ENCODE measurements at places on chromosomes 7 and 10.

GRCh38 chr7:28236560-28236959, 56.0 kb upstream of the JAZF1 start:
- no peak for DNase-seq

DNA sequence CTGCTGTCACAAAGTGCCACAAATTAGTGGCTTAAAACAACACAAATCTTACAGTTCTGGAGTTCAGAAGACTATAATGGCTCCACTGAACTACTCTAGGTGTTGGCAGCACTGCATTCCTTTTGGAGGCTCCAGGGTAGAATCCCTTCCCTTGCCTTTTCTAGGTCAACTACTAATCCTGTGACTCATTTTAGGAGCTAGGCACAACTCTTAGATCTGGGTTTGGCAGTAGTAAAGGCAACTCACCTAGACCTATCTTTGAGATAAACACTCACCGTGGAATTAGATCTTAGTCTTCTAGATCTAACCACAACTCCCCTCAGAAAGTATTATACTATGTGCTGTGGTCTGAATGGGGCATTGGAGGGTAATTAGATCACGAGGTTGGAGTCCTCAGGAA, 60.4 kb downstream of the ANKIB1 start:
- DNase-seq, result no peak

GRCh38 chr7:15015545-15016314, 113.2 kb upstream of the DGKB start:
- no peak for DNase-seq

DNA sequence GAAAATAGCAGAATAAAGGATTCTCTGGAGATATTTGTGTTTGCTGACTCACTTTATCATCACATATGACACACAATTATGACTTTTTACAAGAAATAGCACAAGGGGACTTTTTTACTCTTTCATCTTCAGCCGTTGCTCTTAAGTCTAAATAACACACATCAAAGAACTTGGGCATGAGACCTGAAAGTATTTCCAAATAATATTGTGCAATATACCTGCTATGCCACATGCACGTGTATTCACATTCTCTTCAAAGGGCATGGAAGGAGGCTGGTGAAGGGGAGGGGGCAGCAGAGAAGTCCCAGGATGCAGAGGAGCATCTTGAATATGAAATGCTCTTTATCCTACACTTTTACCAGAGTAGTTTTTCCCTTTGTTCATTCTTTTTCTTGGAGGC, 4.1 kb upstream of the ADARB2 start:
- no peak for DNase-seq

GRCh38 chr7:72187179-72187578, 225.0 kb downstream of the CALN1 start:
- DNase-seq, result no peak

GRCh38 chr7:101816595-101817470, 593 bp upstream of the CUX1 start:
- no peak for DNase-seq

DNA sequence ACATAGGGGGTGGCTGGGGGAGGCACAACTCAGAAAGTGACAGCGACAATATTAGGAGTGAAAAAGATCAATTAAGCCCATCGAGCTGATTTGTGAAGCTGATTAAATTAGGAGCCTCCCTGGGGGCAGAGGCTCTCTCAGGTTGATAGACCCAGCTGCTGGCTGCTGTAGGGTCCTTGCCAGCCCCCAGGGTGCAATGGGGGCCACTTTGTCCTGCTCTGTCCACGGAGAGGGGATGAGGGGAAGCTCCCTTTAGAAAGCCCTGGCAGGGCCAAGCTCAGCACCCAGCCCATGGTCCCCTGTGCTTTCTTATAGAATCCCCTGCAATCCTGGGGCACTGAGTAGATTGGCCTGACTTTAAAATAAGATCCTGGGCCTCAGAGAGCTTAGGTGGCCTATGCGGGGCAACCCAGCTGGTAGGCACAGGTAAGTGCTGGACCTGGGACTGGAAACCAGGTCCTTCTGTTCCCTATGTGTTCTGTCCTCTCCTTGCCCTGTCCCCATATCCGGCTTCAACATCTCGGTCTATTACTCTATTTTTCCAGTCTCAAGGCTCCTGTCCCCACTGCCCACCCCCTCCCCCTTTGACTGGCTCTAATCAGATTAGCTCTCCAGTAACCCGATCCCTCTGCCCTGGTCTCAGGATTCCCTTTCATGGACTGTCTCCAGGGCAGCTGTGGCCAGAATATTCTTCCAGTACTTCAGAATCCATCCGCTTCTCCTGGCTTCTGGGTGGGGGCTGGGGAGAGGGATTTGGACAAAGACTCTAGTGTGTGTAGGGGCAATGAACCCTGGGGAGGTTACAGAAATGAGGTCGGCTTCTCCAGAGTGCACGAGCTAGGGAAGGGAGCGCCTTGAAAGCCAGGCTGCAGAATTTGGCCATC, 259.6 kb downstream of the RPS24 start:
- no peak for DNase-seq

GRCh38 chr7:157916946-157917640, 580.3 kb downstream of the DNAJB6 start:
- DNase-seq, result no peak

GRCh38 chr10:13816195-13816925, 229.6 kb downstream of the PRPF18 start:
- no peak for DNase-seq

DNA sequence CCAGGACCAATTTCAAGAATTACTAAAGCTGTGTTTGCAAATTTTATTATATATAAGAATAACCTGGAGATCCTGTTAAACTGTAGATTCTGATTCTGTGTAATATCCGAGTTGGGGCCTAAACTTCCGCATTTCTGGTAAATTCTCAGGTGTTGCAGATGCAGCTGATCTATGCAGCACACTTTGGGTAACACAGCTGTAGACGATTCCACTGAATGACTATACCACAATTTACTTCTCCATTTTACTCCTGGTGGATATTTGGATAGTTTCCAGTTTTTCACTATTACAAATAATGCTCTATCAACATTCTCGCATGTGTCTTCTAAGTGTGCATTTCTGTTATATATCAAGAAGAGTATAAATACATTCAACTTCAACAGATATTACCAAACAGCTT, 7.5 kb downstream of the GDI2 start:
- DNase-seq, result no peak

GRCh38 chr7:99312316-99313203, 13.1 kb upstream of the ARPC1A start:
- no peak for DNase-seq

DNA sequence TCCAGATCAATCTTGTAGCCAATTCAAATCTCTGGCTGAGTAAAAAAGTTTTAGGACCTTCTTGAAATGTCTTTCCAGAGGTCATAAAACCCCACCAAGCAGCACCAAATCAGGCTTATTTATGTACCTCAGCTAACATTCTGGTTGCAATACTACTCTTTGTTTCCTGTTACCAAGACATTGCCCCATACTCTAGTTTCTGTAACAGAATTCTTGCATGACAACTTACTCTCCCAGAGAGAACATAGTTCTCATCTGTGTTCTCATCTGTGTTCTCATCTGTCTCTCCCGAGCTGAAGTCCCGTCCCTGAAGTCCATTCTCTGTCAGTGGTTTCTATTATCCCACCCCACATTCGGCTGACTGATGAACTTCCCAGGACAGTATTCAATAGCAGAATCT, 1285.1 kb downstream of the XPNPEP1 start:
- no peak for DNase-seq

DNA sequence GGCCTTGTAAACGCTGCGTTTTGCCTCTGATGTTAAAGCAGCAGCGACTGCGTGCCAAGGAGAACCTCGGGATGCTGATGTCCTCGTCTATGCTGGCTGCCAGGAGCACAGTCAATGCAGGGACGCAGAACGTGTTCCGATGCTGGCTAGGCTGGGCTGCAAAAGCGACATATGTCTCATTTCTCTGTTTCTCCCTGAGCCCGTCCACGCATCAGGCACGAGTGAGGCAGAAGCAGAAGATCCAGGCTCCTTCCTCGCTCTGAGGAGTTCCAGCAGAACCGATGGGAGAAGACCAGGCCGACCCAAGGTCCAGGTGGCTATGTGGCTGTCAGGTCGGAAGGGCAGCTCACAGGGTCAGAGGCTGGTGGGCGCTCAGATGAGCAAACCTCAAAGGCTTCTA, 3.7 kb upstream of the FOXL3 start:
- DNase-seq, result no peak

- DNase-seq, result no peak
These were observed 62.1 kb upstream of the PRKAR2B start for GRCh38 chr7:106982415-106982814.

DNA sequence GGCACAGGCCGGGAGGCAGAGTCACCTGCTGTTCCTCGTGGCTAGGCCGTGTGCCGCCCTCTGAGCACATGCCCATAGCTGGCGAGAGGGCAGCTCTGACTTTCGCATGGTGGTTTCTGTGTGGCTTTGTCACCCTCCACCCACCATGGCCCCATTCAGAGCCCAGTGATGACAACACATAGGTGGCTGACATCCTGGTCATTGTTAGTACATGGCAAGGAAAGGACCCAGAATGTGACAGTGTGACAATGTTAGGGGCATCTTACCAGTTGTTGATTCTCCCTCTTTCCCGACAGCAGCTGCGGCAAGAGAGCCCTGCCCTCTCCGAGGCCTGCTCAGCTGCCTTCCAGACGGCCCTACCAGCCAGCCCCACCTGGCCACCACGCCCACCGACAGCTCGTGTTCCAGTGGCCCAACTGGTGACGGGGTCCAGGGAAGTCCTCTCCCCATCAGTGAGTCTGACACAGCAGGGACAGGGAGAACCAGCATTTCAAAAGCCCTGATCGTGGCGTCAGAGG, 52.2 kb downstream of the ZNF467 start:
- DNase-seq, result no peak

Measured in type B pancreatic cell (in vitro differentiated cells).